ENCODE measurements at places on chromosomes 11 and 22.

- no peak for DNase-seq
Observed at GRCh38 chr22:28933321-28933720, 49.9 kb downstream of the ZNRF3 start.

DNA sequence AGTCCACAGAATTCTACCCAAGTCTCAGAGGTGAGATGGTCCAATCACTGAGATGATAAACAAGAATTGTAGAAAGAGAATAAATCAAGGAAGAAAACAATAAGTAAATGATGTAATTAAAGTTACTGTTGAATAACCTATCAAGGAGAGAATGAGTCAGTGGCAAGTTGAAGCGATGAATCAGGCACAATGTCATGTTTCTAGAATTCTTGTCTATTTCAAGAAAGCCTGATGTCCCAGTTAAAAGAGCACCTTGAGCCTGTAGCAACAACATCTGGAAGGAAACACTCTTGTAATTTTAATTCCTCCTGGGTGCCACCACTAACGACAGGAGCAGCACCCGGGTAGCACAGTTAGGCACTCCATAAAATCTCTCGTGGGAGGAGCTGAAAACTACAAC lies 67.9 kb upstream of the SLC35C1 start:
- DNase-seq = no peak

- no peak for DNase-seq
Observed at GRCh38 chr22:25911243-25911972, 169.4 kb downstream of the MYO18B start.

- no peak for DNase-seq
Observed at GRCh38 chr11:7973011-7973410, 7.8 kb upstream of the NLRP10 start.

DNA sequence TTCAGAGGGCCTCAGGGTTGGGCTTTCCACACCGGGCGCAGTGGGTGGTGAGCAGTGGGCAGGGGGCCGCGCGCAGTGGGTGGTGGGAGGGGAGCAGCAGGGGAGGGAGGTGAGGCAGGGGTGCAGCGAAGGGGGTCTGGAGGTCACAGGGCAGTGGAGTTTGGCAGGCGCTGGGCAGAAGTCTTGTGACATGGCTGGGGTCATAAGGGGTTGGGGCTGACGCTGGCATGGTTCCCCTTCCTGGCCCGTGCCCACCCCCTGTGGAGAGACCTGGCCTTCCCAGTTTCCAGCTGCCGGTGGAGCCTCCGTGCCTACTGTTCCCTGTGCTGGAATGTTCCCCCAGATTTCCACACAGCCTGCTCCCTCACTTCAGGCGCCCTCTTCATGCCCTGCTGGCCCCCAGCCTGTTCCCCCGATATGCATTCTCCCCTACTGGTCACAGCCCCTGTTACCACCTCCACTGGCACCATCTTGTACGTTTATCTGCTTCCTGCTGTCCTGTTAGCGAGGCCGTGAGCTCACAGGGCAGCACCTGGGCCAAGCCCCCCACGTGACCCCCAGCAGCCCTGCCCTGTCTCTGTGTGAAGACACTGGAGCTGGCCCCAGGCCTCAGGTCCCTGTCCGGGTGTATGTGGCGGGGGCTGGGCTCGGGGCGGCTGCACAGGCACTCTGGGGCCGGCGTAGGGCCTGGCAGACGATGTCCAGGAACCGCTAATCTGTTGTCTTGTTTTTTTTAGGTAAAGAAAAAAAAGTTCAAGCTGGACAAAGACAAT lies 111.6 kb downstream of the KCNQ1OT1 start:
- DNase-seq = no peak

DNA sequence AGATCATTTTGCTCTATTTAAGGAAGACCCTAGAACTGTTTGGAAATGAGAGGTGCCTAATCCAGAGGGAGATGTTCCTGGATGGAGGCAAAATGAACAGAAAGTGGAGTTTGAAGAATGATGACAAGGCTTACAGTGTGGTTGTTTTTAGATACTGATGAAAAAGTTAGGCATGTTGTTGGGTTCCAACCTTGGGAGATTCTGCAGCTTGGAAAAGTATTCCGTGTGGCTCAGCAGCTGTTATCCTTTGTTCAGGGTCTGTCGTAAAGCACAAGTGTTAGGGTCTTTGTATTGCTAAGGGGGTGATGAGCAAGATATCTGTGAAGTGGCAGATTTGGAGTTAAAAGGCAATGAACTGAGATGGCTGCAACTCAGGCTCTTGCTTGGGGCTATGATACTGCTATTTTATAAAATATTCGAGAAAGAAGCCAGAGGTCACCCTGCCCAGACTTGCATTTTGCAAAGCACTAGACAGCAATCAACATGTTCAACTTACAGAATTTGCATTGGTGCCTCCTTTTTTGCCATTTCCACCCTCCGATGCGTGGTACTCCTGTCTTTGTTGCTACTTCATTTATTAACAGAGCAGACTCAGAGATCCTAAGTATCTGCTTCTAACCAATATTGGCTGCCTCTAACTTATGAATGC lies 45.3 kb upstream of the POGLUT3 start:
- DNase-seq = no peak

GRCh38 chr11:111450480-111451320 lies 61.5 kb downstream of the BTG4 start:
- no peak for DNase-seq

DNA sequence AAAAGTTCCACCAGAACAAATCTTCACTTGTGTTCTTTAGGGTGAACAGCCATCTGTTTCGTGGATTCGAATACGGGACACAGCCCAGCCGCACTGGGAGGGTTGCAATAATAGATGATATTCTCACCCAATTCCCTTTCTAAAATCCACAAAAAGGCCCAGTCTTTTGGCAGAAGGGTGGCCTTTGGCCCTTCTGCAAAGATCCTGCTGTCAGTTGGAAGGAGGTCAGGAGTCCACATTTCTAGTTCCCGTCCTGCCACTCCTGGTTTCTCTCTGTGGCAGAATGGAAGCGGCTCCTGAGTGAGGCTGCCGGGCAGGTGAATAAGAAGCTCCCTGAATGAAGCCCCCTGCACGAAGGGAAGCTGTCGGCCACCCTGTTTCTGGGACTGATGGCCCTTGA lies 11.2 kb upstream of the LINC01488 start:
- no peak for DNase-seq

DNA sequence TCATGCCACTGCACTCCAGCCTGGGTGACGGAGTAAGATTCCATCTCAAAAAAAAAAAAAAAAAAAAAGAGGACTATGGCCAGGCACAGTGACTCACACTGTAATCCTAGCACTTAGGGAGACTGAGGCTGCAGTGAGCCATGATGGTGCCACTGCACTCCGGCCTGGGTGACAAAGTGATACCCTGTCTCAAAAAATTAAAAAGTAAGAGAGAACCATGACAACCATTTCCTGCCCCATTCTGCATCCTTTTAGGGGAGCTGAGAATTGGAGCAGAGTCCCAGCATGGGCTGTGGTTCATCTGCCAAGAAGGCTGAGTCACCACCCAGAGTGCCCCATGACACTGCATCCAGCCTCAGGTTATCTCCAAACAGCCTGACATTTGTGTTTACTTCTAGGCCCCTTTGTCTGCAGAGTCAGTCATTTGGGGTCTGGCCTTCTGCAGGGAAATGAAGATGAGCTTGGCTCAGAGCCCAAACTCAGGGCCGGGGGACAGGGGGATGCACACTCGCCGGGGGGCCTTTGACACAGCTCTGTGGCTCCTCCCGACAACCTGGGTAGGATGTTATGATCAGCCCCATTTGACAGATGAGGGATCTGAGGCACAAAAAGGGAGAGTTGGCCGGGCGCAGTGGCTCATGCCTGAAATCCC lies 4.7 kb downstream of the CSDC2 start:
- peak; percentile 59 for DNase-seq

DNA sequence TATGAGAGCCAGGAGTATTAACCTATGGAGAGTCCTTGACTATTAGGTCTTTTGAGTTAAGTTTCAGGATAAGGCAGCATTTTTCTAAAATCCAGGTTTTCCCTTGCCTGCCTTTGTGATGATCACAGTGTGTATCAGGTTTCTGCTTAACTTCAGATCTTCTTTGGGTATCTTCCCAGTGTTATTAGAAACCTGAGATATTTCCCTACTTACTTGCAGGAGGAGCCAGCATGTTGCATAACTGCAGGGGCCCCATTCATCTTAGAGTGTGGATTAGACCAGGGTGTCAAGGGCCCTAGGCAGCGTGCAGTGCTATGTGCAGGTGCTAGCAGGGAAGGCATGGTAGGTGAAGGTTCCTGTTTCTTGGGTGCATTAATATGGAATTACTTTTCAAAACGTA lies 69.5 kb downstream of the ZNRF3 start:
- no peak for DNase-seq

- no peak for DNase-seq
Observed at GRCh38 chr11:110728476-110728875, 16.2 kb upstream of the ARHGAP20 start.

GRCh38 chr11:77411137-77411707 lies 62.7 kb downstream of the PAK1 start:
- DNase-seq = peak; percentile 25

DNA sequence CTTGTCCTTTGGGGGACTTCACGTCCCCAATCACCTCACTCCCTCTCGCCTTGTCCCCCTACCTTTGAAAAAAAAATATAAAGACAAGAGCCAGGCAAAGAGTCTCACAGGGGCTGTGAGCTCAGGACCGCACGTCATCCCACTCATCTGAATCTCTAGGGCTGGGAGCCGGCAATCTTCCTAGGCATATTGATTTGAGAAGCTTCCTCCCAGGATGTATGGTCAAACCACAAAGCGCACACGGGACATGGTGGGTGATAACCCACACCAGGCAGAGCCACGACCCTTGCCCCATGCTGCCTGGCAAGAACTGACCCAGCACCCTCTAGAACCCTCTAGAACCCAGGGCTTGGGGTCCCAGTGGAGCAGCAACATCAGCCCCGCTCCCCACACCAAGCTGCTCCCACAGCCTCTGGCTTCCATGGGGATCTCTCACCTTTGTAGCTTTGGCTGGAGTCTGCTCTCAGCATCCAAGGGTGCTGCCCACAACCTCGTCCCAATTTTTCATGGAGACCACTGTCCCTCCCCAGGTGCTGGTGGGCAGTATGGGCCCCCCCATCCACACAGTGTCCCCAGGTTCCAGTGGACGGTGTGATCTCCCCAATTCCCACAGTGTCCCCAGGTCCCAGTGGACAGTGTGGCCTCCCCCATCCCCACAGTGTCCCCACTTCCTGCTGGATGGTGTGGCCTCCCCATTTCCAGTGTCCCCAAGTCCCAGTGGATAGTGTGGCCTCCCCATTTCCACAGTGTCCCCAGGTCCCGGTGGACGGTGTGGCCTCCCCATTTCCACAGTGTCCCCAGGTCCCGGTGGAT lies 85.2 kb upstream of the FGF3 start:
- no peak for DNase-seq

- DNase-seq = peak; percentile 58
Observed at GRCh38 chr22:25060522-25061071, 108.1 kb downstream of the KIAA1671 start.

DNA sequence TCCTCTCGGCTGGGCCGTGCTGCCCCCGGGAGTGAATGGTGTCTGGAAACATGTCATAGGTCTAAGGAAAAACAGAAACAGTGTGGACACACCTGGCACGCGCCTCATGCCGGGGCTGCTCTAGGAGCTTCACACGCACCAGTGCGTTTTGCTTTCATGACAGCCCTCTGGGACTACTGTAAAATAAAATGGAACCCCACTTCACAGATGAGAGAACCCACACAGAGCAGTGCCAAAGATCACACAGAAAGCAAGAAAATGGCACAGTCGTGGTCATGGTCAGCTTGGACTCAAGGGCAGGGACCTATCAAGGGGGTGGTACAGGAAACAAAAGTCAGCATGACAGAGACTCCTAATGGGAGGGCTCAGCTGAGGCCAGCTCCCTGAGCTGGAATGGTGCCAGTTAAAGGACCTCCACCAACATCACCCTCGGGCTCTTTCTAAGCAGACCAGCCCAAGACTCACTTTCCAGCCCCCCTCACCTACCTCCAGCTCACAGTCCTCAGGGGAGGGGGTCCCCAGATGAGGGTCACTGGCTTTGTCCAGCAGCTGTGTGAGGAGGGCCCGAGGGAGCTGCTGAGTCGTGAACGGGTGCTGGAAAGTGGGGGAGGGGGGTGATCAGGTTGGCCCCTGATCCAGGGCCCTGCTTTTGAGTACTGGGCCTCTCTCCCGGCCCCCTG lies 3.3 kb downstream of the MAP4K2 start:
- DNase-seq = no peak

DNA sequence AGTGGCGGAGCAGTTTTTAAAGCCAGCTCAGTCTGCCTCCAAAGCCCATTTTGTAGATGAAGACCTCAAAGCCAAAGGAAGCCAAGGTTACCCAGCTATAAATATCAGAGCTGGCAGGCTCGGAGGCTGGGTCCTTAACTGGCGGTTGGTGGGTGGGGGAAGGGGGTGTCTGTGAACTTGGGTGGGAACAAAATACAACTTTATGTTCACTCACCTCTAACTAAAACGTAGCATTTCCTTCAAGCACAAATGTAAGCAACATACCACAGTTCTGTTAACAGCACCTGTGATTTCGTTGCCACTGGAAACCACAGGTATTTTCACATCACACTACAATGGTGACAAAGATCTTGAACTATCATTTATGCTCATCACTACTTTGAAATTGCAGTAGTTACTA lies 99.7 kb upstream of the SYT13 start:
- no peak for DNase-seq

- no peak for DNase-seq
Observed at GRCh38 chr11:85279267-85279666, 347.9 kb downstream of the DLG2 start.

- no peak for DNase-seq
Observed at GRCh38 chr11:111707039-111707690, 59.0 kb downstream of the PPP2R1B start.

DNA sequence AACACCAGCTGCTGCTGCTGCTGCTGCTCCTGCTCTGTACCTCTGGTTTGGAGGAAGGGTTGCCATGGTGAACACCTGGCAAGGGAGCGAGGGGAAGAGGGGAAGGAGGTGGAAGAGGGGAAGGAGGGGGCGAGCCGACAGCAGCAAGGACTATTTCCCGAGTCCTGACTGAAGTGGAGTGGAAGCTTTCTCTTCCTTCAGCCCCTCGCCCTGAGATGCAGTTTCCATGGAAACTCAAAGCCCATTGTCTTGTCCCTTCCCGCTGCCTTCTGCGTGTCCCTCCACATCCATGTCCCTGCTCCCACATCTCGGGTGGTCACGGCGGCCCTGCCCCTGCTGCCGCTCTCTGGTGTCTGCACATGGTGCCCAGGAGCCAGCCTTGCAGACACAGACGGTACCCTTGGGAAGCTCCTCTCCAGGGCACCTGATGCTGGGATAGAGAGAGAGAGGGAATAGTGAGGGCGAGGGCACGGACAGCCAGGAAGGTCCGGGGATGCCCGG lies 28.6 kb downstream of the FAM83F start:
- no peak for DNase-seq

Measured in activated T-cell treated with anti-CD3 and anti-CD28 coated beads, Interleukin-2, amount 50 U/mL, for 72 hours (primary cell).